CD4-positive, alpha-beta T cell treated with Interferon alpha-2 for 1 hour (primary cell): ENCODE measurements at places on chromosomes 7 and 10.
A peak's percentile ranks its signal among the peaks of the same experiment; 100 is the strongest.

- DNase-seq, result peak; percentile 60
These were observed 463.8 kb downstream of the KCNMA1 start for GRCh38 chr10:77173615-77174461.

- DNase-seq, result no peak
These were observed 474 bp upstream of the NSMCE4A start for GRCh38 chr10:121975295-121976086.

GRCh38 chr7:114606100-114606499 lies 191.5 kb downstream of the FOXP2 start:
- no peak for DNase-seq

GRCh38 chr7:121394709-121395140 lies 1.4 kb downstream of the FAM3C start:
- no peak for DNase-seq

DNA sequence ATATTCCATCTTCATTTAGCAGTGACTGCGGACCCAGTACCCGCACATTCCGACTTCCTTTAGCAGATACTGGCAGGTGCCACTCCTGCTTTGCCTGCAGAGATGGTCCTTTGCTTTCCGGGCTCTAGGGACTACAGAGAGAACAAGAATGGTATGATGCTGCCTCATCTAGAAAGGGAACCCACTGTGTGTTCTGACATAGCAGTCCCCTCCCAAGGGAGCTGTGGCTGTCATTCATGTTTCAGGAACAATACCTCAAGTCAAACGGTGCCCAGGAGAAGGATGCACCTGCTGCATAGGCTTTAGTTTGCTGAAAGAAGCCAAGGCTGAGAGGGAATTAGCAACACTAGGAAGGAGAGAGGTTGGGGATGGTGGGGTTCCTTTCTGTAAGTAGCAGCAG lies 15.9 kb upstream of the TMEM72 start:
- DNase-seq, result no peak

- no peak for DNase-seq
These were observed 572.4 kb upstream of the MGMT start for GRCh38 chr10:128894641-128895040.

GRCh38 chr7:159118197-159118595 lies 26.5 kb downstream of the VIPR2 start:
- no peak for DNase-seq

- no peak for DNase-seq
These were observed 31.7 kb downstream of the MKX start for GRCh38 chr10:27713941-27714340.

DNA sequence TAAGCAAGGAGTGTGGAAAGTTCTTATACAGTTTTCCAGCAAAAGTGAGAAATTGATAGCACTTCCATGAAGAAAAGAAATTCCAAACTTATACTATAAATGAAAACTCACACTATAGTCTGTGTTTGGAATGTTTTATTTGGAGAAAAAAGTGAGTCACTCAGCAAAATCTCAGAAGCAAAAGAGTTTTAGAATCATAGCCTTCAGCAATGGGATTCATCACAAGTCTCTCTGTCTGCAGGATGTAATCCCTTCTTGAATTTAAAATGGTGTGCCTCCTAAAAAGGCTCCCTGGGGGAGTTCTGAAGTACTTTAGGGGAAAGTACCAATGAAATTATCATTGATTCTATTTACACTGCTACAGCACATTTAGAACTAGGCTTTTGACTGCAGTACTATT lies 756.4 kb downstream of the XPNPEP1 start:
- no peak for DNase-seq

GRCh38 chr10:124289851-124290795 lies 128.6 kb downstream of the OAT start:
- DNase-seq, result peak; percentile 20

DNA sequence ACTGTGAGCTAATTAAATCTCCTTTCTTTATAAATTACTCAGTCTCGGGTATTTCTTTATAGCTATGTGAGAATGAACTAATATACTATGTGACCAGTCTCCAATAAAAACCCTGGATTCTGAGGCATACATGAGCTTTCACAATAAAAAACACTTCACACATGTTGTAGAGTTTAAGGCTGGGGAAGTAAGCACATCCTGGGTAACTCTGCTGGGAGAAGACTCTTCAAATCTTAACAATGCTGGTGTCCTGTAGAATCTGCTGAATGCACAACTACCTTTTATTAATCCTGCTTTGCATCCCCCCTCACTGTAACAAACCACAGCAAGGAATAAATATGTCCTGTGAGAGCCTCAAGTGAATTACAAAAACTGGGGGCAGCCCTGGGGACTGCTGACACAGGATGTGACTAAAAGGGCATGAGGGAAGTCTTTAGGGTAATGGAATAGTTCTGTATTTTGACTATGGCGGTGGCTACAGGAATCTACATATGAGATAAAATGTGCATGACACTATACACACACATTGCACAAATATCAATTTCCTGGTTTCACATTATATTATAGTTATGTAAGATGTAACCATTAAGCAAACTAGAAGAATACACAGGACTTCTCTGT lies 45.1 kb upstream of the KCTD7 start:
- DNase-seq, result no peak

DNA sequence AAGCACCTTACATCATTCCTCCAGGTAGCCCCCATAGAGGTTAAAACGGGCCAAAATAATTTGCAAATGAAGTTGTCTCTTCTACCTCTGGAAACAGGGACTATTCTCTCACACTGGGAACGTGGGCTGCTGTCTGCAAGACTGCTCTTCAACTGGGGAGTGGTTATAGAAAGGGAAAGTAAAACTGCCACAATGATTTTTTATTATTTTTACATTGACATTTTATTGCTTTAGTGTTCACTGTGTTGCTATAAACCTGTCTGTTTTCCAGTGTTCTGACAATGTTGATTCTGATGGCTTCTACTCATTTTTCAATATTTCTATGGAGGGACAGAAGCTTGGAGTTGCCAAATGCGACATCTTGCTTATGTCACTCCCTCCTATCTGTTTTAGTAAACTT lies 115.1 kb upstream of the ANTXRL start:
- no peak for DNase-seq

DNA sequence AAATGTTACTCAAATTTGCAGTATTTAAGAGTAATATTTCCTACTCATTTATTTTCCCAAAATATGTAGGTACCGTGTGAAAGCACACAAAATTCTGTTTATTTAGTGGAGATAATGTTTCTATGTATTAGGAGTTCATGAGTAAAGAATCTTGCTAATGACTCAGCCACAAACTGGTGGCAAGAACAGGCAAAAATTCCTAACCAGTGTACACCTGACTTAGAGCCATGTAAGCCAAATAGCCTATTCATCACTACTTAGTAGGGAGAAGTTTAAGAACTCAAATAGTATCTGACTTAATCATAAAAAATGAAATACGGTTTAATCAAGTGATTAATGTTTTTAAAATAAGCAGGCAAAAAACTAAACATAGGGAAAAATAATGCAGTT lies 169.0 kb downstream of the SRPK2 start:
- no peak for DNase-seq

- no peak for DNase-seq
These were observed 6.3 kb upstream of the NSMCE4A start for GRCh38 chr10:121981346-121981745.

GRCh38 chr10:132840698-132841614 lies 55.0 kb upstream of the NKX6-2 start:
- DNase-seq, result no peak

DNA sequence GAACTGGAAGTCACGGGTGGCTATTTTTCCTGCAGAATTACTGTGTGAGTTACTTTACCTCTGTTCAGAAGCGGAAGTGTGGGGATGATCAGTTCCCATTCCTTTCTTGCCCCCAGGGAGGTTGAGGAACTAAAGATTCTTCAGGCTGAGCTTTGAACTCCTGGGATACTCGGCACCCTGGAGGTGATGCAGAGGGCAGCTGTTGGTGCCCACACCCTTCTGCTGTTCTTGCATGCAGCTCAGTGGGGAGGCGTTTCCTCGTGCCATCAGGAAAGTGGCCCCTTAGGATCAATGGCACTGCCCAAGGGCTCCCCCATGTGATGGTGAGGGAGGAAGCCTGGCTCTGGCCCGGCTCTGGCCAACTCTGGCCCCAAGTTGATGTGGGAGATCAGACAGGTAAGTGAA lies 44.7 kb upstream of the MXI1 start:
- DNase-seq, result no peak

DNA sequence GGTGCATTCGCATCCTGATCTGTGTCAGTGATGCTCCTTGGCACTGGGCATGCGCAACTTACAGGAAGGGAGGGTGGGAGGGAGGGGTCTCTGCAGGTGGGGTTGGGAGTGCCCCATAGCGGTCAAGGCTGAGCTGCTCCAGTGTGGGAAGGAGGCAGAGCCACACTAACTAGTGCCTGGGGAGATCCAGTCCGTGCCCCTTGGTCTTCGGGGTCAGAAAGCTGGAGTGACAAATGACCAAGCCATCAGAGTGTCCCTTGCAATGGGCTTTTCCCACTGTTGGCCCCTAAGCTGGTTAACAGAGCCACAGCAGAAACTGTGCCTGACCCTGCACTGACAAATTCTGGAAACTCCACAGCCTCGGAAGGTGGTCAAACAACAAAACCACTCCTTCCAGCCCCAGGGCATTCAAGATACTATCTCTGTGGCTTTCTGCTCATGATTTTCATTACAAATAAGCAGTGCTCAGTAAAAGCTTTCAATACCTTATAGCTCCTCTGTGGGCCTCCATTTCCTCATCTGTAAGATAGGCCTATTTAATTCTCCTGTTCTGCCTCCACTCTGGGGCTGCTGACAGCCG lies 138.1 kb upstream of the UNC5B start:
- no peak for DNase-seq

DNA sequence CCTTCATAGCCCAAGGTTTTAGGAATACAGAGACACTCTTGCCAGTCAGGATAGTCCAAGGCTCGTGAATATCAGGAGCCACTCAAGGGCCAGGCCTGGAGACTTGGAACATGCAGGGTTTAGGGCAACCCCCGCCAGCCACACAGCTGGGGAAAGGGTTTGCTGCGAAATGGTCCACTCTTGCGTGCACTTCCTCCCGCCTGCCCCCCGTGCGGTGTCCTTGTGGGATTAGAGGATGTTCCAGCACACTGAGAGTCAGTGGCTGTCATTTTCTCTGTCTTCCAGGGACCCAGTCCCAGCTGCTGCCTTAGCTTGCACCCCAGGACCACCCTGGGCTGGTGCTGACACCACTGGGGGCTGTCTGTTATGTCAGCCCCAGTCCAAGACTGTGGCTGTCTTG lies 38.5 kb downstream of the POR start:
- DNase-seq, result no peak

DNA sequence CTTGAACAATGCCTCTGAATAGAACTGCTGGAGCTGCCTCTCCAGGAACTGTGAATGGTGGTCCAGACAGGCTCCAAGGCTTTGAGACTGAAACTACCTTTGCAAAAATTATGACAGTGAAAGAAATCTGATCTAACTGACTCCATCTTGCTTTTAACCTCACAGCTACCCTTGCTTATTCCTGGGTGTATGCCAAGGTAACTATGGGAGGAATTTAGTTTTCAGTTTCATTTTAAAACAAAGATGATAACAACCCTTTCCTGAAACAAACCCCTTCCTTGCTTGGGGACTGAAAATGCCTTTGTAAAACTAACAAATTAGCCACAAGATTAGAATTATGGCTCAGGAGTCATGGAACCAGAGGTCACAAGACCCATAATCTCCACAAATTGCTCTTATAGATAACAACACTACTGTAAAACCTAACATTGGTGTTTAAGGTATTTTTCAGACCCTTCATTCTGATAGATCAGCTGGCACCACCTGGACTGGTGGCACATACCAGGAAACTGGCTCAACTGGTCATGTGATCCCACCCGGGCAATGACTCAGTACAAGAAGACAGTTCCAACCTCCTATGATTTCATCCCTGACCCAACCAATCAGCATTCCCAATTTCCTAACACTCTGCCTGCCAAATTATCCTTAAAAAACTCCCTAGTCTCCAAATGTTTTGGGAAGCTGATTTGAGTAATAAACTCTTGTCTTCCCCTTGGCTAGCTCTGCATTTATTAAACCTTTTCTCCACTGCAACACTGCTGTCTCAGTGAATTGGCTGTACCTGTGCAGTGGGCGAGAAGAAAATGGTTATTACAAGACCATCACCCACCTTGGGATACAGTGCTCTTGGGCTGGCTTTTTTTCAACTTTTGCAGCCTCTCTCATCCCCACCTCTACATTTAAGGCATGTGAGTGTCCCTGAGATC lies 608.1 kb downstream of the TYW1 start:
- DNase-seq, result no peak

- no peak for DNase-seq
These were observed 172.6 kb downstream of the LRRTM3 start for GRCh38 chr10:67098461-67098860.

DNA sequence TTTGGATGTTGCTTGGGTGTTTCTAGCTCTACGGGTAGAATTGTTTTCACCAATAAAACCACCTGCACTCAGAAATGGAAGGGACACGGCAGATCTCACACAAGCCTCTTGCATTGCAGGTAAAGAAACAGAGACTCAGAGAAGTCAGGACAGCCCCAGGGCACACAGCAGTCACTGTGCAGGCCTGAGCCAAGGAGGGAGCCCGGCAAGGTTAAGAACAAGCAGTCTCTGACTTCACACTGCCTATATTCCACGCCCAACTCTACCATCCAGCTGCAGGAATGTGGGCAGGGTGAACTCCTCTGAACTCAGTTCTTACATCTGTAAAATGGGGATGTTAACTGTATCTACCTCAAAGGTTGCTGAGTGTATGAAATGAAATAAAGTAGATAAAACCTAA lies 15.4 kb downstream of the CHST15 start:
- DNase-seq, result no peak

- DNase-seq, result no peak
These were observed 617 bp upstream of the FOXI2 start for GRCh38 chr10:127736222-127736914.

GRCh38 chr7:77691892-77692491 lies 4.3 kb upstream of the RSBN1L start:
- DNase-seq, result no peak

DNA sequence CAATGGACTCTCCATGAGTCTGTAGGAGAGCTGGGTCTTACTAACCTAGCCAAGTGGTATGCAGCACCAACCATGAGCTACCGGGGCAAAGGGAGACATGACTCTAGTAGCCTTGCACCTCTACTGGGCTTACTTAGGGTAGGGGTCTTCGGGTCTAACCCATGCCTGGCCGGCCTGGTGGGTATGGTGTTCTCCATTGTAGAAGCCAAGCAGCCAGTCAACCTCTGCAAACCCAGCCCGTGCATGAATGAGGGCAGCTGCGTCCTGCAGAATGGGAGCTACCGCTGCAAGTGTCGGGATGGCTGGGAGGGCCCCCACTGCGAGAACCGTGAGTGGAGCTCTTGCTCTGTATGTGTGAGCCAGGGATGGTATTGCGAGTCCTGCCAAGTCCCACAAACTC lies 51.0 kb downstream of the VWA2 start:
- DNase-seq, result no peak

- no peak for DNase-seq
These were observed 67.7 kb downstream of the TRIM24 start for GRCh38 chr7:138527746-138528223.

DNA sequence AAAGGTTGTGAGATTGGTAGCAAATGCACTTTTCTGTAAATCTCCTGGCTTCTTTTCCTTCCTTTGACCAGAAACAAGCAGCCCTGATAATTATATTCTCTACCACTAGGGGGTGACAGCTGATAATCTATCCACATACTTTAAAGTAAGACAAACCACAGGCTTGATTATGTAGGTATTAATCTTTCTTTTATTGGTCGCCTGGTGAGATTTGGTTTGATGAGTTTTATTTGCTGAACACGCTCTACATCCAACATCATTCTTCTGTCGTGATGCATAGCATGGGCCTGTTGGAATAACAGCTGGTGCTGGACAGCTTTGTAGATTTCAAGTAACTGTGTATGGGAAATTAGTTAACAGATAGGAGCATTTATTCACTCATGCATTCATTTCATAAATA lies 63.5 kb downstream of the ZNF365 start:
- DNase-seq, result peak; percentile 6

GRCh38 chr7:127815631-127816145 lies 163.7 kb downstream of the SND1 start:
- DNase-seq, result no peak
